NCI-H1930 (cell line): ENCODE measurements at places on chromosomes 1 and 21.

- no peak for DNase-seq
Observed at GRCh38 chr1:226474443-226475141, 66.7 kb upstream of the PARP1 start.

DNA sequence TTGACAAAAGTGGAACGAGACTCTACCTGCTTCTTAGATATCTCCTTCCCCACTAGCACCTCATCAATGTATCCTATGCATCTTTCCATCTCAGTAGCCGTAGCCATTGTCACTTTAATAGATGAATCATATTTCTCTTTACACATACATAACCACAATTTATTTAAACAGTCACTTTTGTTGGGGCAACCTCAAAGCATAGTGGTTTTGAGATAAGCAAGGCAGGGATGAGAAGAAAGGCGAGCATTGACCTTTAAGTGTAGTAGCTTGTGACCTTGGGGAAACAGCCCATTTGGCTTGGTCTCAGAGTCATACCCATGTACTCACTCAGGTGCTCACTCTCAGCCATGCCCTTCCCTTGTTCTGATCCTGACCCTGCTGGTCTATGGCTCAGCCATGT is 260.1 kb downstream of the C1orf94 start:
- DNase-seq = no peak

DNA sequence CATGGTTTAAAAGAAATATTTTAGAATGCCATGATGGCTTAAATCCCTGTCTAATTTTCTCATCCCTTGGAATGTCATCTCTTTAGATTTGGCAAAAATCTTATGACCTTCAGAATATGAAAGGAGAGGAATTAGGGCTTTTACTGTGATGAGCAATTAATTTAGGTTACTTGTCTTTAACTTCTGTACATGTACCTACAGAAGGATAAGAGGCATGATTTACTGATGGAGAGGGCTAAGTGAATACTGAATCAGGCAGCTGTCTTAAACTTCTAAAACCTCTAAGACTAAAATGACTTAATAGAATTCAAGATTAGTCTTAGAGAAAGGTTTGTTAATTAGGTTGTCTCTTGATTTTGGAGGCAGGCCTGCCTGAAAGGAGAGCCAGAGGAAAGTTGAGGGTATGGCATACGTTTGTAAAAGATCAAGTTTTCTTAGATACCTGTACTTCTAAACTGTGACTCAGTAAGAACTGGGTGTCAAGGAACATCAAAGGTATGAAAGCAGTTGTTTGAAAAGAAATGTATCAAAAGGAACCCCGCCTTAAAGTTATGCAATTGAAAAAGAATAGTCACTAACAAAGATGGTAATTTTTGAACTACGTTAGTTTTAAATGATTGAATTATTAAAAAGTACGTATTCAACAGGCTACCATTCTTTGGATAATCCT is 12.5 kb downstream of the MACO1 start:
- DNase-seq = no peak

- DNase-seq = no peak
Observed at GRCh38 chr1:235532360-235532759, 28.1 kb upstream of the B3GALNT2 start.

GRCh38 chr1:109477821-109478220 is 5.9 kb upstream of the ATXN7L2 start:
- DNase-seq = peak; percentile 13

GRCh38 chr1:179745131-179745611 is 2.1 kb downstream of the FAM163A start:
- DNase-seq = no peak

DNA sequence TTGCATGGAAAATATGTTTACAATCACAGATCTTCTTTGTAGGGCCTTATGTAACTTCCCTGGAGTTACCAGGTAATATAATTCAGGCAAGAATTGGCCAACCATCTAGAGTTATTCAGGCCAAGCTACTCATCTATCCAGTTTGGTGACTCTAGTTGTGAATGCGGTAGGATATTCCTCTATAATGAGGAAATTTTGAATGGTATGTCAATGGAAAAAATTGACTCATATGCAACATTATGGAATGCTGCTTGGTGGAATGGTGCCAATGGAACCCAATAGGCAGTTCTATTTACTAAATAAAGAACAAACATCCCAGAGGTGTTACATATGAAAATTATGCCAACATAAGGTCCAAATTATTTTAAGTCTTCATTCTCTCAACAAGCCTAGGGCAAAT is 5.6 kb upstream of the TNFSF18 start:
- DNase-seq = no peak

GRCh38 chr1:37609002-37609401 is 13.3 kb upstream of the GNL2 start:
- no peak for DNase-seq

DNA sequence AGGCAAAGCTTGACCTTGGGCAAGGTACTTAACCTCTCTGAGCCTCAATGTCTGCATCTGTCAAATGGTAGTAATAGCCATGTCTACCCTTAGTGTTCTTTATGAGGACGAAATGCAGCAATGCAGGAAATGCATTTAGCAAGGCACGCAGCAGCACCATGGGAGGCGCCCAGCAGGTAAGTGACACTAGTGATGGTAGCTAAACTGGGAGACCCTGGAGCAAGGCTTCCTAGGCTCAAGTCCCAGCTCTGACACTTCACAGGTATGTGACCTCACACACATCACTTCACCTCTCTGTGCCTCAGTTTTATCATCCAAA is 289.0 kb downstream of the RRAGC start:
- no peak for DNase-seq

- DNase-seq = no peak
Observed at GRCh38 chr1:46592823-46593222, 11.2 kb downstream of the MKNK1 start.

DNA sequence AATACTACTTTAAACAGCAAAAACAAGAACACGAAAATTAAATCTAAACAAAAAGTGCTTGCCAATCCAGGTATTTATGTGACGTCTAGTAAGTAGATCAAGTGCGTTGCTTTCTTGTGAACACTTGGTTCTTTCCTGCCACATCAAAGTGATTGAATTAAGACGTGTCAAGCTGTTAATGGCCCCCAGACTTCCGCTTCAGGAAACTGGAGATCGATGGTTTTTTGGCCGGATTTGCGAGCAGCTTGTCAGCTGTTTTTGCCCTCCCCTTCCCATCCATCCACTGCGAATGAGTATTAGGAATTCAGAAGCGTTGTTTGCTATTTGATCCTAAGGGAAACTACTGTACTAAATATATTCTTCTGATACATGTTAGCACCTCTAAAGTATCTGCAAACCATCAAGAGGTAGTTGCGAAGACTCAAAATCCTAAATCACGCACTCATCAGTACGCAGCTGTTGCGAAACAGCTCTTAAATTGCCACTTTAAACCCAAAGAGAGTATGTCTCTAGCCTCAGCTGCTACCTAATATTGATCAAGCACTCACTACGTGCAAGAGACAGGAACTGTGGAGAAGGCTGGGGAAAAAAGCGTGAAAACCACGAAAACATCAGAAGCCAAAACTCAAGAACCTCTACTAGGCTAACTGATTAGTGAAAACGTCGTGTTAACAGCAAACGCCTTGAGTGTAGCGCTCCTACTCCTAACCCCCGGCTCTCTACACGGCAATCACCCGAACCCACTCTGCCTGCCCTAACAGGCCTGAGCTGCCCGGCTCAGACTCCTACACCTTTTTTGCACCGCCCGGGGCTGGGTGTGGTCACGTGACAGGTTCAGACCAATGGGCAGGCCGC is 473 bp upstream of the BRDT start:
- DNase-seq = no peak

DNA sequence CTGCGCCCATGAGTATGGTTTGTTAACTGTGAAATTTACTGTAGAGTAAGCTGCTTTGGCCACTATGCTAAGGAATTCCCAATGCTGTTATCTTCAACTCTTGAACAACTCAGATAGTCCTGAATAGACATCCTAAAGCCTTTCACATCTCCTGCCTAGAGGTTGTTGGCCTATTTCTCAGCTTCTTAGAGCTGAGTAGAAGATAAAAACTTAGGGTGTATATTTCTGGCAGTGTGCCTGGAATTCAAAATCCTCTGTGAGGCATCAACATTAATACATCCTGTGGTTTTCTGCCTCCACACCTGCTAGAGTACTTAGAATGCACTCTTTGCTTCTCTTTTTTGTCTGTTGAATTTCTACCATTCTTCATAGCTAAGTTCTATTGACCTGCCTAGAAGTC is 45.8 kb upstream of the RC3H1 start:
- DNase-seq = no peak

DNA sequence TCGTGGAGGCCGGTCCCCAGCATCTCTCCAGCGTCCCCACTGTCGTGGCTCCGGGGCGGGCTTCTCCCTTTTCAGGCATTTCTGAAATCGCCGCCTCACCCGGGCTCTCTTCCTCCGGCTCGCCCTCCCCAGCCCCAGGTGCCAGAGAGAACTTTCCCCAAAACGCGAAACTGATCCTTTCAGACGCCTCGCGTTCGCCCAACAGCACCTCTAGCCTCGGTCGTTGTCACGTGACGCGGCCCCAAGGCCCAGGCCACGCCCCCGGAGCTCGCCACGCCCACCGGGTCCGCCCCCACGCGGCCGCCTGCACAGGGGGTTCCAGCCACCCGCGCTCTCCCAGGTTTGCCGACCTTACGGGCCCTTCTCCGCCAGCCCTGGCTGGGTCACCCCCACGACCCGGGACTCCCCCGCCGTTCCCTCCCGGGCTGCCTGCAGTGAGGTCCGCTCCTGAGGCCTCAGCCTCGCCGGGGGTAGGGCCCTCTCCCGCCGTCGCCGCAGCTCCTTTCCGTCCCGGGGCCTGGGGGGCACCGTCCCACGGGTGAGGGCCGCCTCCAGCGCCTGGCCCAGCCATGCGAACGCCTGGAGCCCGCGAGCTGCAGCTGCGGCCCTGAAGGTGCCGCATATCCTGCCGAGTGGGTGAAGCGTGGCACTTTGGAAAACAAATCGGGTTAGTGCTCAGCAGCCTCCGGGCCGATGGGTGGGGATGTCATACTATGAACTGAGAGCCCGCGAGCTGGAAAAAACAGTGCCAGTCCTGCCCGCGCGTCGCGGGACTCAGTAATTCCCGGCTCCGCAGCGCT is 21.0 kb downstream of the H3-3A start:
- peak; percentile 82 for DNase-seq

DNA sequence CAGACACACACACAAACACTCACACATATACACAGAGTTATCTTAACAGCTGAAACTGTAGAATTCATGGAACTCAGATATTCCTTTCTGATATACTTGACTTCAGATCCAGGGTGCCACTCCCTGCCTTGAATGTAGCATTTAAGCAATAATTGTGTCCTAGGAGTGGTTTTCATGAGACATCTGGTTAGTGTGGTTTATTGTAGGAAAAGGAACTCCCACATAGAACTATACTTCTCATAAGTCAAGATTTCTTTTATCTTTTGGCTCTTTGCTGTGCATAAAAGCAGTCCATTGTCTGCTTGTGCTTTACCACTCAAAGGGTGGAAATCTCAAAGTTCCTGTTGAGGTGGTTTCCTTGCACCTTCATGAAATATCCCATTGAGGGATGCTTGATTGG is 272.6 kb upstream of the SGIP1 start:
- no peak for DNase-seq
